ENCODE measurements at places on chromosomes 2 and 18.

- no peak for DNase-seq
These were observed 59.7 kb downstream of the CYP1B1 start for GRCh38 chr2:38016219-38016618.

- DNase-seq = no peak
These were observed 17.5 kb downstream of the SERTAD2 start for GRCh38 chr2:64635976-64636911.

DNA sequence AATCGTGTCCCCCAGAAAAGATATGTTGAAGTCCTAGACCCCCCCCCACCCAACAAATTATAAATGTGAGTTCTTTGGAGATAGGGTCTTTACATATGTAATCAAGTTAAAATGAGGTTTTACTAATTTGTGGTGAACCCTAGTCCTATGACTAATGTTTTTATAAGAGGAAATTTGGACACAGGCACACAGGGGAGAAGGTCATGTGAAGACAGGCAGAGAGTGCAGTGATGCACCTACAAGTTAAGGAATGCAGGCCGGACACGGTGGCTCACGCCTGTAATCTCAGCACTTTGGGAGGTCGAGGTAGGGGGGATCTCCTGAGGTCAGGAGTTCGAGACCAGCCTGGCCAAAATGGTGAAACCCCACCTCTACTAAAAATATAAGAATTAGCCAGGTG lies 5.8 kb upstream of the PMAIP1 start:
- no peak for DNase-seq

DNA sequence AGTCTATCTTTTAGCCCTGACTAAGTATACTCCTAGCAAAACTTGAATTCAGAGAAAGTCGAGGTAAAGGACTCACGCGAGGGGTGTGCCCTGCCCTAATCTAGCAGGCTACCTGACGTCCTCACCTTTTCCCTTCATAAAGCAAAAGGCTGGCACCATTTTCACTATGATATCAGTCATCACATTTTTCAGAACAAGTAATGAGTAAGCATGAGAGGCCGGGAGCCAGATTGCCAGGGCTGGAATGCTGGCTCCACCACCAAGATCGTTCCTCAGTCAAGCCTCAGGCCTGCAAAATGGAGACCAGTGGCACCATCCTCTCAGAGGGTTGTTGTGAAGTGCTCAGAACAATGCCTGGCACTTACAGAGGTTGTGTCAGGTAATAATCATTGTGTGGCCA lies 18.7 kb upstream of the NCKAP5 start:
- DNase-seq = no peak

GRCh38 chr2:11618708-11619062 lies 51.3 kb downstream of the NTSR2 start:
- no peak for DNase-seq

DNA sequence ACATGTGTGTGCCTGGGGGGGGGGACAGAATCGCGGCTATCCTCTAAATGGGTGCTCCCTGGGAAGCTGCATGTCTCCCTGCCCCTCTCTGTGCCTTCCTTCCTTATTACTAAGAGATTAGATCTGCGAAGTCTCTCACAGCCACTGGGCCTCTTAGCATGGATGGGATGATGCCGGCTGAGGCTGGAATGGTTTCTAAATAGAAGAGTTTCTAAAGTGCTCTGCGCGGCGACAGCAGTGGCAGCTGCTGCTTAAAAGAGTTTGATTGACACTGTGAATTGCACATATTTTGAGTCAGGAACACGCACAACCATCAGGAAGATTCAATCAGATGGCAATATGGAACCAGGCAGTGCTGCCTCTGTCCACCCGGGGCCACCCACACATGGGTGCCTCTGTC lies 163.8 kb downstream of the CLIP4 start:
- no peak for DNase-seq

- DNase-seq = peak; percentile 33
These were observed 725 bp downstream of the FBXO48 start for GRCh38 chr2:68466361-68466777.

GRCh38 chr2:7904319-7904718 lies 777.5 kb upstream of the ID2 start:
- DNase-seq = no peak

DNA sequence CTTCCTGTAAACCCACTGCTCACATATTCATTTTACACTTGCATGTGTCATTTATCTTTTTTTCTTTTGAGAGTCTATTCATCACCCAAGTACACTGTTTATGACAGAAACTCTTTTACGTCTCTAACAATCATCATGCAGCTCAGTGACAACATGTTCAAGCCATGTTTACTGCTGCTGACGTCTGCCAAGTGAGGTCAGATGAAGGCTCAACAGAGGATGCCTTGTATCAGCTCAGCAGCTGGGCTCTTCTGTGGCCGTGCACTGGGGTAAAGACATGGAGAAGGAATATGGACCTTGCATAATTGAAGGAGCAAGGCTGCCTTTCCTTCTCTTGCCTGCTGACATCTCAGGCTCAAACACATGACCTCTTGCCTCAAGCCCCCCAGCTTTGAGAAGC lies 99.6 kb downstream of the ADD2 start:
- no peak for DNase-seq

DNA sequence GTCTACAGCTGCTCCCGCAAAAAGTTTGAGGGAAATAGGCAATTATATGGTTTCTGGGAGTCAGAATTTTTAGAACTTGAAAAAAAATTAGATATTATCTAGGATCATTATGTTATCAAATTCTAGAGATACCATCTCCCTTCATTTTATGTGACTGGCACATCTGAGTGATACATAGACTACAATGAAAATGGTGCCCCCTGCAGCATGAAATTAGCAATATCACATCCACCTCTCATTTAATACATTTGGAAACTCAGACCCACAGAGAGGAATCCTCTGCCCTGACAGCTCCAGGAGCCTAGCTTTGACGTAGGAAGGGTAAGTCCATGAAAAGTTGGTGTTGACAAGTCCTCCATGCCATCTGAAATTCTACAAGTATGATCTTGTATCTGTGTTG lies 381.6 kb downstream of the SUCLG1 start:
- DNase-seq = peak; percentile 14

- DNase-seq = peak; percentile 85
These were observed at the start of gene TLK1 for GRCh38 chr2:171160119-171160955. Gene TLK1, minus strand, starts transcription at chr2:171160893. Its CDS starts 465 bp downstream, at chr2:171160428.

DNA sequence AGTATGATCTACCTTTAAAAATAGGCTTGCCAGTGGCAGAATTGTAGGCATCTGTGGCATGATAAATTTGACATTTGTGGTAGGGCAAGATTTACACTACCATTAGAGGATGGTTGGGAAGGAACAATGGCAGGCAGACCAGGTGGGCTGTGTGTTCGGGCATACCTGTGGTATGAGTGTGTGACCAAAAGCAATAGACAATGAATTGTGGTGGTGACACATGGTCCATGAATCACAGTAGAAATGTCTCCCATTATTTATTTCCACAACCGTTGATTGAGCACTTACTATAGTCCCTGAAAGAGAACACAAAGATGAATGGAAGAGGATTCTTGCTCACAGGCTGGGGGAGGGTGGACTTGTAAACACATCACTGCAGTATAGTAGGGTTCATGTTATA lies 29.9 kb upstream of the RUFY4 start:
- DNase-seq = no peak

- peak; percentile 91 for DNase-seq
These were observed 15.6 kb upstream of the PPP1CB start for GRCh38 chr2:28736034-28736433.

- DNase-seq = no peak
These were observed 356.2 kb upstream of the SPRED2 start for GRCh38 chr2:65788556-65788955.

GRCh38 chr2:48767330-48767729 lies 11.8 kb upstream of the LHCGR start:
- DNase-seq = no peak

DNA sequence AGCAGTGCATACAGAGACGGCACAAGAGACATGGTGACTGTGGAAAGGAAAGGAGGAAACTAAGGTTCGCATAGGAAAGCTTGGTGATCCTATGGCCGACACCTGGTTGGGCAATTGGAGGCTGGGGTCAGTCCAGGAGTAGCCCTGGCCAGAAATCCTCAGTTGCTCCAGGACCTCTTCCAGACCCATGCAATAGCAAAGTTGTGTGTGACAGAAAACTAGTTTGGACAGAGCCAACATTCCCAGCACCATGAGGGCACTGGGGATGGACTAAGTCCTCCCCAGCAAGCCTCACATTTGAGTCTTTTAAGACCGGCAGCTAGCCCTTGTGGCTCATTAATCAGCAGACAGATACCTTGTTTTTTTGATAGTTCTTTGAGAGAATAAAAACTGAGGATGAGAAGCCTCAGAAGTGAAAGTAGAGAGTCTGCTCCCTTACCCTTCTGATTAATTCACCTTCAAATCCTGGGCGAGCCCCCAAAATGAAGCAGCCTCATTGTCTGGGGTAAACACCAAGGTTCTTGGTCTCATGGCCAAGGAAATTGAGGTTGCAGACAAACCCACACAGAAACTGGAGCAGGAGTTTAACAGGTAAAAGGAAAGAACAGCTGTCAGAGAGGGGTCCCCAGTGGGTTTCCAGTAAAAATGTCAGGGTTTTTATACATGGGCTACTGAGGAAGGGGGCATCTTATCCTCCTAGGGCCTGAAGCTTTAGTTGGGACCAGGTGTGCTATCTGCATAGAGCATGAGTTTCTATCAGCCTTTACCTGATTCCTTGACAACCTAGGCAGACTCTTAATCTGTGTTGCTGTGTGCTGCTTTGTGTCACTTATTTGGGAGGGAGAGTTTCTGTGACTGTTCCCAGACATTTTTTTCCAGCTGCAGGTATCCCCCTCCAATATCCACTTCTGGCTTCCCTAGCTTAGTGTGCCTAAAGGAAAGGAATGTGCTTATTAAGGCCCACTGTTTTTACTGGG lies 39.1 kb downstream of the STK17B start:
- DNase-seq = no peak

Data from muscle of leg (tissue), 16 donors.